Glutamatergic neuron (in vitro differentiated cells): ENCODE measurements at places on chromosomes 2 and 18. TPM values are rescaled to one million over a fixed set of nuclear protein-coding genes. Genes with fewer than 3 reads are reported as not detected.

ONECUT2 gene
- 230 TPM for total RNA-seq

HAAO gene
- total RNA-seq = not detected

GRCh38 chr2:112818094-112818902, 18.3 kb downstream of the IL1B start:
- DNase-seq = no peak

- DNase-seq = no peak
Observed at GRCh38 chr18:22691946-22692710, 241.0 kb upstream of the RBBP8 start.

UGP2 gene
- 68.6 TPM for total RNA-seq

ATOH8 gene
- 9.0 TPM for total RNA-seq
